SW480 (cell line): ENCODE measurements at places on chromosomes 7 and 10.

GRCh38 chr7:120729245-120729644 lies 128.7 kb downstream of the TSPAN12 start:
- no peak for DNase-seq

- DNase-seq = no peak
Measured at GRCh38 chr7:131550846-131551245, 5.6 kb downstream of the PODXL start.

DNA sequence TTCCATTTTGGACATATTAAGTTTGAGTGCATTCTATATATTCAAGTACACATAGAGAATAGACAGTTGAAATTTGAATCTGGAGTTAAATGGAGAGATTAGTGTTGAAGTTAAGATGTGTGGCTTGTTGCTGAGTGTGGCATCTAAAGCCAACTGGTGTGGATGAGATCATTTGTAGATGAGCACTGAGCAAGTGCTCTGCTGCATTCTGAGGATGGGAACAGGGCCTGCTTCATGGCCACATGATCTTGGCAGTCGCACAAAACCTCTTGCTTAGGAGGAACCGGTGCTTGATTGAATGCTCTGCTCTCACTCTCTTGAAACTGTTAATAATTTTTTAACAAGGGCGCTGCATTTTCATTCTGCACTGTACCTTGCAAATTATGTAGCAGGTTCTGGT lies 62.0 kb downstream of the EPDR1 start:
- DNase-seq = no peak

- peak; percentile 8 for DNase-seq
Measured at GRCh38 chr7:120714945-120715344, 143.0 kb downstream of the TSPAN12 start.

DNA sequence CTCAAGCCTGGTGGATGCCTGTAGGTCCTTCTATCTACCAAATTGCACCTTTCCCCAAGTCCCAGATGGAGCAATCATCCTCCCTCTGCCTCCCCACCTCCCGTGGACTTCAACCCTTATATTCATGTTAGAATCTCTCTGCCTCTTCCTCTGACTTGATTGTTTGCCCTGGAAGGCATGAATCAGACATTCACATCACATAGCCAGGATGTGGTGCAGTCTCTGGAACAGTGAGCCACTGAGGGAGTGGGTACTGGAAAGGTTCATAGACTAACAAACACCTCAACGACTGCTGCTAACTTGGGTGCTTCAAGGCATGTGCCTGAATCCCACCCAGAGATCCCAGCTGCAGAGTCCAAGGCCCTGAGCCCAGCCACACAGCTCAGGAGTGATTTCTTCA lies 494.0 kb downstream of the TNS3 start:
- DNase-seq = no peak

- DNase-seq = no peak
Measured at GRCh38 chr10:62693306-62693705, 111.2 kb upstream of the ADO start.

DNA sequence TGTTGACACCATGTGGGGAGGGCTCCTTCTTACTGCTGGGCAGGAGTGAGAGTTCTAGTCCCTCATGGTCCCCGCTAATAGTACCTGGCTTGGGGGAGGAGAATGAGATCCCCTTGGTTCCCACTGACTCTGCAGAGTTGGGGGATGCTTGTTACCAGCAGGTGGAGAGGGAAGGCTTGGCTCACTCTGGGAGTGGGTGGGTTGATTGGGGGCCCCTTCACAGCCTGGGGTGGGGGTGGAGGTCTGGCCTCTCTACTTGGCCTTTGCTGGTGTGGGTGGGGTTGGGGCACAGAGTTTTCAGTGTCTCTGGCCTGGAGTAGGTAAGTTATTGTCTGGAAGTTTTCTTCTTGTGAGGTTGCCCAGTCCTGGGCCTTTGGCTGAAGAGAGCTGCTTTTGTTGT lies 31.9 kb downstream of the ADCY1 start:
- DNase-seq = no peak

- DNase-seq = peak; percentile 17
Measured at GRCh38 chr7:28458732-28459131, 46.4 kb downstream of the CREB5 start.

DNA sequence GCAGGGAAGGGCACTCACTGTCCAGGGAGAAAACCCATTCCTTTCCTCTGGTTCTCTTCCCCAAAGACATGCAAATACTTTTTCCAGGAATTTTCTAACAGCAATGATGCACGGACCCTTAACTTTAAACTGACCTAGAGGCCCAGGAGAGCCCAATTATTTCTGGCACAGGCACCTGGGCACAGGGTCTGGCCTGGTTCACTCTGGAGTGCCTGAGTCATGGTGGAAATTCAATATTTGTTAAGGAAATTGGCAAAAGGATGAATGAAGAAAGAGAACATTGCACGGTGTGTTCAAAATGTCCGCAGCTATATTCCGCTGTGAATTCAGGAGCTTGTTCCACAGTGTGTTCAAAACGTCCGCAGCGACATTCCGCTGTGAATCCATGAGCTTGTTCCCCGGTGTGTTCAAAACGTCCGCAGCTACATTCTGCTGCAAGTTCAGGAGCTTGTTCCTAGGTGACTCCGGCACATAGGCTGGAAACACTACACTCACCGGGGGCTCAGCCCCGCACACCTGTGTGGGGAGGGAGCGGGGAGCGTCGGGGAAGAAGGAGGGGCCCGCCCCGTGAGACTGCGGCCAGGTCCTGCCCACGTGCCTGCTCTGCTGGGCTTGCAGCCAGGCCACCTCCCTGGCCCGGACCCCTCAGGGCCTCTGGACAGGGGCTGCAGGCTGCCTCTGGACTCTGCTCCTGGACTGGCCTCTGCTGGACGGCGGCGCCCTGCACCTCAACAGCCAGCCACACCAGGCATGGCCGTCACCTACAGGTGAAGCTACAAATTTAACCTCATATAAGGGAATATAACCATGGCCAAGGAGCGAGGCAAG lies 72.0 kb upstream of the FAM20C start:
- DNase-seq = no peak

- no peak for DNase-seq
Measured at GRCh38 chr7:17347401-17347800, 48.9 kb downstream of the AHR start.

DNA sequence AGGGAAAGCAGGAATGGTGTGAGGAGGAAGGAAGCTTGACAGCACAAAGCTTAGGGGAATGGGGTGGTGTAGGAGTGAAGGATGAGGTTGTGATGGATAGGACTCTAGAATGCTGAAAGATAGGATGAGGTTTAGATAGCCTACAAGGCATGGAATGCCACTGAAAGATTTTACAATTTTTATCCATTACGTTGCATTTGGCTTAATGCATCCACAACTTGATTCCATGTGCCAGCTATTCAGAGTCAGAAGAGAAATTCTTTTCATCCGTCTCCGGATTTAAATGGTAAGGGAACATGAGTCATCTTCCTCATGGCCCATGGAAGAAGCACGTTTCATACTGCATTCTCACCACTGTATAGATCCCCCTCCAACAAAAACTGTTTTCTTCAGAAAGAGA lies 212.4 kb upstream of the BMPER start:
- no peak for DNase-seq

GRCh38 chr7:31850601-31851000 lies 163.6 kb downstream of the PPP1R17 start:
- no peak for DNase-seq

GRCh38 chr10:72665925-72666324 lies 26.0 kb upstream of the MCU start:
- no peak for DNase-seq

DNA sequence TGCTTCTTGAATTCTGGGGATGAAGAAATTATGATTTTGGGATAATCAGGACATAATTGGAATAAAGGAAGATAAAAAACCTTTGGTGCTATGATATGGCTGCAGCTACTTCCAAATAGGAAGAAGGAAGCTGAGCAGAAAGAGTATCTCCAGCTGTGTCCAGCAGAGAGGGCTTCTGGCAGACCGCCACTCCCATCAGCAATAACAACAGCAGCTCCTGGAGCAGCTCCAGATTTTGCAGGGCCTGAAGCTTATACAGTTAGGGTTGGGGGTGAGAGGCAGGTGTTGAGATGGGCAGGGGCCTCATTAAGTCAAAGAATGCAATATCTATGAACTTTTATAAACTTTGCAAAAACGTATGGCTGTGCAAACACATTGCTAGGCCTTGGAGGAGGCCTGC lies 62.3 kb downstream of the C10orf120 start:
- DNase-seq = no peak

DNA sequence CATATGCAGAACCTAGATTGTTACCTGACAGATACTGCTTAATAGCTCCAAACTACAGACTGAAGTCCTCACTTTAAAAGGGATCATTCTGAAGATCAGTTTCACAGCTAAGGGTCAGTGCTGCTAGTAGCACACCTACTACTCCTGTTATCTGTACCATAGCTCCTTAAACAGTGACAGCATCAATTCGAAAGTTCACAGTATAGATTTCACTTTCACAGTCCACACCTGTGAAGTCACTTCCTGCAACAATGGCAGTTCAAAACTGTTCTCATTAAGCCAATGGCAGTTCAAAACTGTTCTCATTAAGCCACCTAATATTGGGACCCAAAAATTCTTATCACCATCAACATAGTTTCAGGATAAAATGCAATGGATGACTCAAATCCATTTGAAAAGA lies 10.7 kb upstream of the FHIP2A start:
- no peak for DNase-seq

- no peak for DNase-seq
Measured at GRCh38 chr10:46239993-46240683, 46.7 kb upstream of the ANTXRL start.

- DNase-seq = peak; percentile 3
Measured at GRCh38 chr10:89458291-89458690, 43.9 kb downstream of the IFIT5 start.

DNA sequence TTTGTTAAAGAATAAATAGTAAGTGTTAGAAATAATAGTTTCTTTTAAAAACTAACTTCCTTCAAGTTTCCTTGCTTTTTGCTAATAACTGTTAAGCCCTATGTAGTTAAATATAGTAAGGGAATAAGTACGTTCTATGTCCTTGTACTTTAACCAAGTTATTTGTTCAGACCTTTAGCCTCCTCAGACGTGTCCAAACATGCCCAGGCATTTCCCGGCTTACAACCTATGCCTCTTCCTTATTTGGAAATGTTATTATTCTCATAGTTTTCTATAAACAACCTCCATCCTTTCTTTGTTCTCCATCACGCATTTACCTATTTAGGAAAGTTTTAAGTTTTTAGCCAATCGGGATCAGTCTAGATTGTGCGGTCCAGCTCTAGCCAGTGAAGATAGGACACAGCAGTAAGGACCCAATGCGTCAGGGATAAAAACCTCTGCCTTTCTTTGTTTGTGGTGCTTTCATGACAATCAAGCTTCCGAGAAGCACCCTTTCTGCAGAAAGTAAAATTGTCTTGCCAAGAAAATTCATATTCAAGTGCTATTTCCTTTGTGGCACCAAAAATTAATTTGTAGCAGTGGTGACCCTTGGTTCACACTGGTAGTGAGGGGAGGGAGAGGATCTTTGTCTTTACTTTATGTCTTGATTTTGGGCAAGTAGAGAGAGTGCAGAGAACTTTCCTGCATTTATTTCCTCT lies 851.3 kb upstream of the POM121L12 start:
- DNase-seq = no peak

GRCh38 chr7:116876664-116877442 lies 14.5 kb downstream of the CAPZA2 start:
- DNase-seq = no peak

GRCh38 chr10:14727465-14727864 lies 47.2 kb downstream of the FAM107B start:
- no peak for DNase-seq

- no peak for DNase-seq
Measured at GRCh38 chr7:55308186-55308929, 56.8 kb upstream of the LANCL2 start.
